Non-pigmented ciliary epithelial cell (primary cell): ENCODE measurements at places on chromosomes 3 and 15.
A peak's percentile ranks its signal among the peaks of the same experiment; 100 is the strongest.

DNA sequence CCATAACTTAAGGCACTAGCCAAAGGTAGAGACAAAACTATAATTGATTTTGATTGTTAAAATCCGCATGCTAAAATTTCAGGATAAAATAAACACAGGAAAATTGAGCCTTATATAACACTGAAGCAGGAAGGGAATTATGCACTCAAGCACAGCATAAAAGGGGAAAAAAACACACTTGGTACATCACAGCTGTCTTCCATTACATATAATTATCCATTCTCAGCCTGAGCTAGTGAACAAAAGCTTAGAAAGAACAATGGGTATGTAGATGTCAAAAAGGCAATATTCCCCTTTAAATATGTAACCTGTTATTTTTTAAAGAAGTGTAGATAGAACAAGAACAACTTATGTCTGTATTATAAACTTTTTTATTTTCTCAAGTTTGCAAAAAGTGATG, 899.2 kb downstream of the ROBO1 start:
- DNase-seq = no peak

DNA sequence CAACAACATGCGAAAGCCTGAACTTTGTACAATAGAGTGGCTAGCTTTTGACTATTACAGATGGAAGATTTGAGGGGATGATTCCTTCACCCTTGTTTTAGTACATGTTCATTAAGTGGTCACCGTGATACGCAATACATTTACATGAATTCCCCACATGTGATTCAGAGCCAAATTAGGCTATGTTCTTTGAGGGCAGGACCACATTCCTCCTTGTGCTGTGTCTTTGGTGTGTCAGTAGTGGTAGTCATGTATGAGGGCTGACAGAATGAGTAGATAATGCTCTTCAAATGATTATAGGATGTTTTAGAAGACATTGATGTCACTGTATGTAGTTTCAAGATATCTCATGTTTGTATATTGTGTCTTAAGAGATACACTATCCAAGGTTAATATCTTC, 12.1 kb downstream of the PTPRG start:
- no peak for DNase-seq

- DNase-seq = no peak
Measured at GRCh38 chr15:23447107-23447500, at the start of gene GOLGA6L2. Gene GOLGA6L2 (minus strand): TSS chr15:23447243. CDS start chr15:23447181, 62 bp downstream.

DNA sequence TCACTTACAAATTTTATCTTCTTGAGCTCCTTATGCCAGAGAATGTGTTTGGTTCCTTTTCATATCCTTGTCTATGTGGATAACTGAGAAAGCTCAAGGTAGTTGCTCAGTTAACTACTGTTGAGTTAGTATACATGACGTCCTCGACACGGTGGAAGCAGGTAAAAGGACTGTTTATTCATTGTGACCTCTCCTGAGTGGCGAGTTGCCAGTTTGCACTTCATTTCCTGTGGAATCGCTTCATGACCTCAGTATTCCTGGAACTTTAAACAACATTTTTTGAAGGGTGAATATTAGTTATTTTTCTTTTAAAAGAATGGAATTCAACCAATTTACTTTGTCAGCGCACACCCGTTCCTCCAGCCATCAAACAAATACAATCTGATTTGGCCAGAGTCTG, 1.2 kb upstream of the TPRG1 start:
- no peak for DNase-seq

GRCh38 chr3:155870945-155871745, 695 bp downstream of the GMPS start:
- DNase-seq = no peak

DNA sequence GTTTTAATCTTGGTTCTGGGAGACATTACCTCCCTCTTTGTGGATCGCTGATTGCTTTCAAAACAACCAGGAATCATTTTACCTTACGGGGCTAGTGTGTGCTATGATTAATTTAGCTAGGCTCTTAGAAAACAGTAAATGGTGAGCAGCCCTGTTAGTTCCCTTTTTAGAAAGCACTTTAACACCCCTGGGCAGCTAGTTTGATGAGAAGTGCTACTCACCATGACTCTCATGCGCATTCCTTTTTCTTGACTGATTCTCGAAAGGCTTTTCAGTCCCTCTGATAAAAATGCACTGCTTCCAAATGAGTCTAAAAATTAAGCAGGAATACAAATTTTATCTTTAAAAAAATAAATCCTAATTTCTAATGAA, 75.3 kb upstream of the LEKR1 start:
- DNase-seq = no peak

- peak; percentile 56 for DNase-seq
Measured at GRCh38 chr15:48963524-48964113, at the start of gene SHC4. Gene SHC4 (minus strand): TSS chr15:48963919. CDS start chr15:48963015, 904 bp downstream.

DNA sequence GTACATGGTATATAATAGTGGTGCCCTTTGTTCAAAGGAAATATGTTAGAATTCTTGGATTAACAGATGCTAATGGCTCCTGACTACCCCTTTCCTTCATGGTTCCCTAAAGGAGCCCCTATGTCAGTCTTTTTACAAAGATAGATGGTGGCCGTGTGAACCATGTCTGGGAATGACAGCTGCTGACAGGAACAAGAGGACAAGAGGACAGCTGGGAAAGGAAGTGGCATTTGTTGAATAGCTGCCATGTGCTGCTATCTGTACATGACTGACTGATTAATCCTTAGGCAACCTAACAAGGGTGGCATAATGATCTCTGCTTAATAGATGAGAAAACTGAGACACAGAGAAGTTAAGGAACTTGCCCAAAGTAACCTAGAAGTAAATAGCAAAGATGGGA, 321.7 kb downstream of the ZNF621 start:
- no peak for DNase-seq

- no peak for DNase-seq
Measured at GRCh38 chr15:28904541-28905315, 19.0 kb downstream of the APBA2 start.

DNA sequence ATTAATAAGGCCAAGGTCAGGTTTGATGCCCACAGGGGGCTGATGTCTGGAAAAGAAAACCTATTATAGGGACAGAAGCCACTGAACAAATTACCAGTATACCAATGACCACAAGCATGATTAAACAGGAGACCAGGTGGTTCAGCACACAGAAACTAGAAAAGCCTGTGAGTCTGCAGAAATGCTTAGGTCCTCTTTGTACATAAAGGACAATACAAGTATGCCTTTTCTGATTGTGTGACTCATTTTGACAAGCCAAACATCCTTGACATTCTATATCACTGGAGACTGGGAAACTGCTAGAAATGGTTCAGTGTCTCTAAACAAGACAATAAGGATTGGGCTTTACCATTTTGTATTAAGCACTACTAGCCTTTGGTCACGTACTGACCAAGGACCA, 113.2 kb upstream of the MYO5C start:
- DNase-seq = no peak

DNA sequence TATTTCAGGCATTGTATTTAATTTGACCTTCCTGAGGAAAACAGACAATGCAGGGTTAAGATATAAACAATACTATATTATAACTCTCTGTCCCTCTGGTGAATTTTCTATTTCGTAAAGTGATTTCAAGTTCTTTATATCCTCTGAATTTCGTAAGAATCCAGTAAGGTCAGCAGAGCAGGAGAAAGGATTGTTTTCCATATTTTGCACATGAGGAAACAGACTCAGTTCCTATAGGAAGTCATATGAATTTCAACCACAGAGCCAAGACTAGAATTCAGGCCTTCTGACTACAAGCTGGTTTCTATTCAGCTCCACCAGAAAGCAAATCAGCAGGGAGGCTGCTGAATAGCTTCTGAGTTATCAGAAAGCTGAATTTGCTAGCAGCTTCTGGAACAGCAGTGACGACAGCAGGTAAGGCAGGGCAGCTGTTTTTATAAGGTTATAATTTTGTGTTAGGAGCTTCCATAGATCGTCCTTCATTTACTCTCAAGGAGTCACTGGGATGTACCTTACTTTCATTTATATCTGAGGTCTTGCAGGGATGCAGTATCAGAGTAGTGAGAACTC, 11.1 kb upstream of the PLAAT1 start:
- DNase-seq = no peak

GRCh38 chr3:54515441-54516213, 393.3 kb downstream of the CACNA2D3 start:
- DNase-seq = no peak

DNA sequence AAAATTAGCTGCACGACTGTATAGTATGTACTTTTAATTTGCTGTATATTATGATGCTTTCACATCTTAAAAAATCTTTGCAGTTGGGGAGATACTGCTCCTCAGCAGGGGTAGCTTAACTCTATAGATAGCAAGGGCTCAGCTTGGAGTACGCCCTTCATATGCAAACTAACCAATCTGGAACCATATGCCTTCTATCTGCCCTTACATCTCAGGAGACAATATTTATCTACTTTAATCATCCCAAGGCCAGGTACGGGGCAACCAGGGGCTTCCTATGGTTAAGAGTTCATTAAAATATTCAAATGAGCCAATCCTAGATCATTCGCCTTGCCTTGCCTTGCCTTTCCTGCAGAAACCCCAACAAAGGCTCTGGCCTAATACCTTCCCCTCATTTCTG, 204.1 kb upstream of the ZBTB20 start:
- no peak for DNase-seq

DNA sequence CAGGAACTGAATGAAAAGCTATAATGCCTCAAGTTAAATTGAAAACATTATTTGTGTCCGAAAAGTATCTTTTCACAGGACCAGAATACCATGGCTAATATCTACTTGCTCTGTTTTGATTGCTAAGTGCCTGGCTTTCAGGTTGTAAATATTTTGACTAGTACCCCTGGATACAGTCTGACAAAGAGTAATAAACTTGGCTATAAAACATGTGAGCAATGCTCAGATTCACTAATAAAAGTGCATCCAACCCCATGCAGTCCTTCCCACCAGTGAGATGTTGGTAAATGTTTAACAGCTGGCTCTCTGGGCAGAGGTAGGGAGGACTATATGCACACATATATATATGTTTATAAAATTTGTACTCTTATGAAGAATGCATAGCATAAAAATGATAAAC, 281.8 kb upstream of the TGFBR2 start:
- no peak for DNase-seq

DNA sequence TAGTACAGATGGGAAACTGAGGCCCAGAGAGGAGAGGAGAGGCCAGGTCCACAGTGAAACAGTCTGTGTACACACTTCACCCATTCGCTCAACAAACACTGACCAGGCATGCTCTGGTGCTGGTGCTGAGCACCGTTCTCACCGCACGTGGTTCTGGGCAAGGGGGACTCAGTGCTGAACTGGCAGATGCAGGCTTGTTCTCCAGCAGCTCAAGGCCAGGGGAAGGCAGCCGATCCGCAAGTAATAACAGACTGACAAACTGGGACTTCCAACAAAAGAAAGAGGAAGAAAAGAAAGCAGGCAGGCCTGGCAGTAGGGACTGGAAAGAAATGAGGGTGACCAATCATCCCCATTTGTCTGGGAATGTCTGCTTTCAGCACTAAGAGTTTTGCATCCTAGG, 25.6 kb upstream of the LINGO1 start:
- DNase-seq = no peak

- no peak for DNase-seq
Measured at GRCh38 chr3:121844892-121845291, 9.9 kb downstream of the EAF2 start.

DNA sequence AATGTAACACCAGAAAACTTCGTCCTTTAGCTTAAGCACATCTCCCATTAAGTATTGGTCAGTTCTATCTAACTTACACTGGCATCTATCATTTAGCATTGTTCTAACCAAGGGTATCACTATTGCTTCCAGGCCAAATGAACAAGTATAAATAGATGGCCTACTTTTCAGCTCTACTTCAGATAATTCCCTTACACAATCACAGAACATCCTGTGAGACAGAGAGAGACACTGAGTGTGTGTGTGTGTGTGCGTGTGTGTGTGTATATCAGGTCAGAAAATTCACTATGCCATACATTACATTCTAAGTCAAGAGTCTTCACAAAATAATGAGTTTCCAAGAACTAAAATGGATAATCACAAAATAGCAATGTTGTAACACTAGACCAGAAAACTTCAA, 39.1 kb downstream of the SCAPER start:
- no peak for DNase-seq

- DNase-seq = no peak
Measured at GRCh38 chr15:97903971-97904572, 56.4 kb upstream of the ARRDC4 start.

- no peak for DNase-seq
Measured at GRCh38 chr15:65195548-65195923, 10.4 kb upstream of the CLPX start.

DNA sequence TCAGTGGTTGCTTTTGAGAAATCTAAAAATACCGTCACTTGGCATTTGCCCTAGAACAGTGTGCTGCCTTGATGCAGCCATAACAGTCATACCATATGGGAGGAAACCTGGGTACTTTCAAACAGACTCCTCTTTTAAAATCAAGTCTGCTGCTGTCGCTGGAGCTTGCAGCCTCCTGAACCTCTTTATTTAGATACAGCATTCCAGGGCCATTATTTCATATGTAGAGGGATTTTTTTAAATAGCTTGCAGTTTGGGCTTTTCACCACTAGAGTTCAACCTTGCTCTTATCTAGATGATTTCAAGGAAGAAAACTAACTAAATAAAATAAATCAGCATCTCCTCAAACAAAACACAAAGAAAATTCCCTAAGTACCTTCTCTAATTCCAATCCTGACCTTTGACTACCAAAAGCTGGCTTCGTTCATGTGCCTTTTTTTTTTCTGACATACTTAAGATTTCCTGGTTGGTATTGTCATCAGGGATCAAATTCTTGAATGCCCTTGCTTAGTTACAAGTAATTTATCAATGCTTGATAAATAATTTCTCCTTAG, 111.6 kb downstream of the KBTBD8 start:
- DNase-seq = peak; percentile 69

GRCh38 chr3:14647976-14648955, 3.3 kb upstream of the CCDC174 start:
- DNase-seq = no peak

- DNase-seq = no peak
Measured at GRCh38 chr15:65275728-65276126, 11.0 kb downstream of the PARP16 start.

GRCh38 chr15:31365655-31366127, 39.1 kb downstream of the KLF13 start:
- DNase-seq = peak; percentile 53

GRCh38 chr15:80485370-80486164, 81.4 kb downstream of the ARNT2 start:
- no peak for DNase-seq

DNA sequence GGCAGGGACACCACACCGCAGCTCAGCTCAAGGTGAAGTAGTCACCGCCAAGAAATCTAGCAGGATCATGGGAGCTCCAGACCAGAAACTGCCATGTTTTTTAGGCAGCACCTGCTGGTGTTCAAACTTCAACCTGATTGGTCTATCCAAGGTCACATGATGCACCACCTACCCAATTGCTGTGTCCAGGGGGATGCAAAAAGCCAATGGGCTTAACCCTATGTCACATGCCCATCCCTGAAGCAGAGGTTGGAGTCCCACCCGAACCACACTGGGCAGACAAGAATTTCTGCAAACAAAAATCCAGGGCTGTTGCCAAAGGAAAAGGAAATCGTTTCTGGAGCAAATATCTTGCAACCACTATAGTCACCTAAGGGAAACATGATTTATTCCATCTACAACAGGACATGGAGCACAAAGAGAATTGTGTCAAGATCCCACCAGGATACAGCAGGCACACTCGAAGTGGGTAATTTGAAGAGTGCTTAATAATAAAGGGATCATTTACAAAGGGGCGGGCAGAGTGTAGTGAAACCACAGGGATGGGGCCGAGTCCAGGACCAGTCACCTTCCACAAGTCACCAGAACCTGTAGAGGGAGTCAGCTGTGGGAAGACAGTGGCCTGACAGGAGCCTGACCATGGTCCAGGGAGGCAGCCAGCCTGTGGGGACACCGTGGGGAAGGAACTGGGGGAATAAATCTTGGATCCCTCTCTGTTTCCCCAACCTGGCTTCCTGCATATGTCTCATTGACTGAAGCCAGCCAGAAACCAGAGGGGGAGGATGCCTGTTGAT, 34.2 kb upstream of the TSEN2 start:
- DNase-seq = no peak
